Kidney epithelial cell (primary cell): ENCODE measurements at places on chromosomes 6 and 20.

GRCh38 chr6:100338090-100338489 lies 126.6 kb downstream of the SIM1 start:
- DNase-seq = no peak

DNA sequence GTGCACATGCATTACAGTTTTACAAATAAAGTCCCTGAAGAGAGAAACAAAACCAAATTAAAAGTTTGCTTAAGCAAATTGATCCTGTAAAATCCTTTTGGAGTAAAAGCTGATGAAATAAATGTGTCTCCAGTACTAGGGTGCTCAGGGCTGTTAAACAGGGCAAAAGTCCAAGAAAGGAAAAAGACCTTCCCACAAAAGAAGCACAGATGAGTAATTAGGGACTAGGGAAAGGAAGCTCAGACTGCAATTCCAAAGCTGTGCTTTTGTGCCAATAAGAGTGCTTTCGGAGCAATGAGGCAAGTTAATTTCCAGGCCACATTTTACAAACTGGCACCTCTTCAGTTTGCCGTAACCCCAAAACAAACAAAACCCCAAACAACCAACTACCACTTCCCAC lies 10.4 kb upstream of the RNF182 start:
- DNase-seq = no peak

- no peak for DNase-seq
These were observed 78.8 kb downstream of the VEGFA start for GRCh38 chr6:43848671-43849391.

GRCh38 chr20:62791301-62792181 lies 4.7 kb upstream of the MRGBP start:
- no peak for DNase-seq

- no peak for DNase-seq
These were observed 375.8 kb downstream of the QKI start for GRCh38 chr6:163790266-163790840.

DNA sequence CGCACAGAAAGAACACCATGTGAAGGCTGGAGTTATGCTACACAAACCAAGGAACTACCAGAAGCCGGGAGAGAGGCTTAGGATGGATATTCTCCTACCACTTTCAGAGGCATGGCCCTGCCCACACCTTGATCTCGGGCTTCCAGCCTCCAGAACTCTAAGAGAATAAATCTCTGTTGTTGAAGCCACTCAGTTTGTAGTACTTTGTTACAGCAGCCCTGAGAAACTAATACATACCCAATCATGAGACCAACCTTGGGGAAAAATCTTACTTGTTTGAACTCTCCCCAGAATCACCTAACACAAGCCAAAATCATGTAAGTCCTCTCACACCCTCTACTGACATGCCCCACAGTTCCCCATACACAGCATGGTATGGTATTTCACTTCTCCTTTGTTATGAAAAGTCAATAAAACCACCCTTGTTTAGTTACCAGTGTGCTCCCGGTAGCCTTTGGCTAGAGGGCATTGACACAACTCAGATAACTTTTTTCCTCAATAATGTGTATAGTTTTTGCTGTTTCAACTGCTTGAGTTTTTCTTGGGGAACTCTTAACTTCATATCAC lies 40.7 kb upstream of the SLC2A12 start:
- DNase-seq = no peak

GRCh38 chr6:46279874-46280273 lies 109.1 kb upstream of the ENPP5 start:
- DNase-seq = no peak

DNA sequence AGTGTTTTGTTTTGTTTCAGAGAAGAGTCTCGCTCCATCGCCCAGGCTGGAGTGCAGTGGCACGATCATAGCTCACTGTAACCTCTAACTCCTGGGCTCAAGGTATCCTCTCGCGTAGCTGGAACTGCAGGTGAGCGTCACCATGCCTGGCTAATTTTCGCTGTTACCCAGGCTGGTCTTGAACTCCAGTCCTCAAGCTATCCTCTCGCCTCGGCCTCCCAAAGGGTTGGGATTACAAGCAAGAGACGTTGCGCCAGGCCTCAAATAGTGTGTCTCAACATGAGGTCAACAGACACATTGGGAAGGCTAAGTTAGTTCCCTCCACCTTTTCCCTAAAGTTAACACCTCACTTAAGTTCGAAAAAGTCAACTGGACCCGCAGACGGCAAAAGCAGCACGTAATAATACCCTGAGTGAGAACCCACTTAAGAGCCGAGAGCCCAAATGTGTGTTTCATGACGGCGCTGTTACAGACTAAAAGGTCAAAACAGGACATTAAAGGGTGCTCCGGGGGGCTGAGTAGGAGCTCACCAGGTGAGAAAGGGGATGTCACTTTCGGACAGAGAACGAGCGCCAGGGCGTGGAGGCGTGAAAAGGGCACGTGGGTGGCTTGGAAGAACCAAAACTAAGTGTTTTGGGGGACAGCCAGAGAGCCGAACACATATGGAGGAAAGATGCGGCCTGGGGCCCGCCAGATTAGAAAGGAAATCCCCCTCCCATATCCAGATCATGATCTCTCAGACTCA lies 499 bp downstream of the TTI1 start:
- DNase-seq = no peak

- DNase-seq = peak; percentile 86
These were observed 127.4 kb downstream of the C6orf118 start for GRCh38 chr6:165181951-165182414.

DNA sequence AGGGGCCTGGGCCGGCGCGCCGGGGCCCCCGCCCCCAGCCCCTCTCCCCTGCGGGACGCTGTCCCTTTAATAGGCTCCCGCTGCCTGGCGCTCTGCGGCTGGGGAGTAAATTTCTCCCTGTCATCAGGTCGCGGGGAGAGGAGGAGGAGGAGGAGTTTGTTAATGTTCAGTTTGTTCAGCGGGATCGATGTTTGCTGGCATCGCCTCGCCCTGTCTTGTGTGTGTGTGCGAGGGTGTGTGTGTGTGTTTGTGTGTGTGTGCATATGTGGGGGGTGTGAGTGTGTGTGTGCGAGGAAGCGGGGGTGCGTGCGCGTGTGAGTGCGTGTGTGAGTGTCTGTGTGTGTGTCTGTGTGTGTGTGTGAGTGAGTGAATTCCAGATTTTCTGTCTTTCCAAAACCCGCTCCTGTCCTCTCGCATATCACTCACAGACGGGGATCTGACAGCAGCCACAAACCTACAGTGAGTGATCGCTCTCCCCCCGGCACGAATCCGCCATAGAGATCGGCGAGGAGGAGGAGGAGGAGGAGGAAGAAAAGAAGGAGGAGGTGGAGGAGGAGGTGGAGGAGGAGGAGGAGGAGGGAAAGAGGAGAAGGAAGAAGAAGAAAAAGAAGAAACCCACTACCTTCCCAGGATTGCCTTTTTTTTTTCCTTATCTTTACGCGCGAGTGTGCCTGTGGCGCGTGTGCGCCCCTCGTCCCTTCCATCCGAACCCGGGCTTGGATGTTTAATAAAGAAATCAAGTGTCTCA lies at the start of gene TSHZ2:
TSS of gene TSHZ2 (plus strand) at position 169 of the 748 bp plus-strand sequence. CDS start 936 bp downstream, outside the sequence.
- DNase-seq = no peak

GRCh38 chr6:24296944-24297343 lies 60.9 kb downstream of the DCDC2 start:
- no peak for DNase-seq

GRCh38 chr6:43174263-43175112 lies 3.4 kb downstream of the SRF start:
- peak; percentile 99 for DNase-seq

DNA sequence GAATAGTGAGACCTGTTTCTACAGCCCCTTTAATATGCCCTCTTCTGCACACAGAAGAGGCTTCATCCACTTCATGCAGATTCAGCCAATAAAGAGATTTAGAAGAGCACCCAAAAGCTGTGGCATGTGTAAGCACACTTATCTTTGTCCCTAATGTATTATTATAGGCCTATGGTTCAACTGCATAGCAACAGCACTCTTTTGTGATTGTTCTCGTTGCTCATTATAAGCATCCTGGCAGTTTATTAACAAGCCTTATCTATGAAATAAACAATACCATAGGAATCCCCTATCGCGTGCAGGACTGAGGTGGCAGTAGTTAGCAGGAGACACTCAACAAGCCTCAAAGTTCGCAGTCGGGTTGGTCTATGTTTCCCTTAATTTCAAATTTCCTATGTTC lies 138.5 kb upstream of the BEND6 start:
- no peak for DNase-seq

DNA sequence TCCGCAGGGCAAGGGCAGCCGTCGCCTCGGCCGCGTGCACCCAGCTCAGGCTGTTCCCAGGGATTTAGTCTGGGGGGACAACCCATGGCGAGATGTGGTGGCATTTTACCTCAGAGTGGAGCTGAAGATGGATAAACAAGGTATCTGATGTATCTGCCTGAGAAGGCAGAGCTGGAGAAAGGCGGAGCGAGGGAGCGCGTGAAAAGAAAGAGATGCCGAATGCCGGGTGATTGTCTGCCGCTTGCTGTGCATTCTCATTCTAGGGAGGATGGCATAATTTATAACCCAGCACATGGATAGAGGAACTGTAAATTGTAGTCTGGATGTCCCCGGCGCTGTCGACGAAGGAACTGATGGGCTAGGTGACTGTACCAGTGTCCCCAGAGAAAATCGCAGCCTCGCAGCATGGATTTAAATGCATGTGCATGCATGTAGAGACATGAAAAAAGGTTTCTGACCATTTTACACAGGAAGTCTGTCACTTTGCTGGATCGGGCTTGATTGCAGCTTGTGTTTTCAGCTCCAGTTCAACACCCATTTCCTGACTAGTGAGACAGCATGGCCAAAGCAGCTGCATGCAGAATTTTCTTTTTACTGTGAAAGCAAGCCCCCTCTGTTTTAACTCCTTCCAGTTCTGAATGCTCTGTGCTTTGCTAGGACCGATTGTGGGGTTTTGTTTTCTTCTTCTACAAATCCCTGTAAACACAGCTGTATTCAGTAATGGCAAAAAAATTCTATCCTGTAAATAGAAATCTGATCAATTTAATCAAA lies 149.7 kb downstream of the PRL start:
- no peak for DNase-seq

DNA sequence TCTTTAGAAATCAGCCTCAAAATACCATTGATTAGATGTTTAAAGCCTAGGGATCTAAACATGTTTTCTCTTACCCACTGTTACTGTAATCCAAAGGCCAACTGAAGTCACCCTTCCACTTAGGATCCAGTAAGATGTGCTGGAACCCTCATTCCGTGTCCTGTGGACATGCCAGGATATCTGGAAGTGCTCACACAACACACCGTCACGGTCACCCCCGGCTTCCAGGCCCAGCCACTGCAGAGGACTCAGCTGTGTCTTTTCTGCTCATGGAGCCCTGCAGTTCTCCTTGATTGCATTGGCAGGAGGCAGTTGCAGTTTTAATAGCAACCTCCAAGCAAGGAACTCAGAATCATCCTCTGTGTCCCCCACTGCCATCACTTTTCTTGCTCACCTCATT lies 93.3 kb downstream of the CAP2 start:
- DNase-seq = no peak

DNA sequence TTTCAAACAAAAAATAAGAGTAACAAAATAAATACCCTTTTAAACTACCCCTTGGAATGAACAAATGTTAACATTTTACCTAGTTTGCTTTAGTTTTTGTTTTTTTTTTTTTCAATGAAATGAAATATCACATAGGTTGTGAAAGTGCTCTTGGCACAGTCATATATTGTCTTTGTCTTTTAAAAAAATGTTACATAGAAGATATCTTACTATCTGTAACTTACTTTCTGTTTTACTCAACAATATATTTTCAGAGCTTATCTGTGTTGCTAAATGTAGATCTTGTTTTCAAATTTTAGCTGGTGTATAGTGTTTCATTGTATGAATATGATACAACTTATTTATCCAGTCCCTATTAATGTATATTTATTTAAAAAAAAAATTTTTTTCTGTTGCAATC lies 8.6 kb downstream of the CEP57L1 start:
- no peak for DNase-seq

DNA sequence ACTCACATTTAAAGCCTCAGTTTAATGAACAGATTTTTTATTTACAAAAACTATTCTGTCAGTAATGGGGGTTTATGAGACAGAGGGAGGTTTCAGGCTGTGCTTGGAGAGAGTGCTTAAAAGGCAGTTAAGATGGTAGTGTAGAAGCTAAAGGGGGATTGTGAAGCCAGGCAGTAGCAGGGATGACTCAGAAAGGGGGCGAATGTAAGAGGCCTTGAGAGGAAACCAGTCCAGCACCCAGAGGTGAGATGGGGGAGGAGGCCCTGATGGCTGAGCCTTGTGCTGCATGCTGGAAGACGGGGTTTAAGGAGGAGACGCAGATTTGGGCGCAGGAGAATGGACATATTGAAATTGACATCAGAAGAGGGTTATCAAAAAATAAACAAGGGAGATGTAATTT lies 6.6 kb upstream of the SERPINB9 start:
- no peak for DNase-seq

DNA sequence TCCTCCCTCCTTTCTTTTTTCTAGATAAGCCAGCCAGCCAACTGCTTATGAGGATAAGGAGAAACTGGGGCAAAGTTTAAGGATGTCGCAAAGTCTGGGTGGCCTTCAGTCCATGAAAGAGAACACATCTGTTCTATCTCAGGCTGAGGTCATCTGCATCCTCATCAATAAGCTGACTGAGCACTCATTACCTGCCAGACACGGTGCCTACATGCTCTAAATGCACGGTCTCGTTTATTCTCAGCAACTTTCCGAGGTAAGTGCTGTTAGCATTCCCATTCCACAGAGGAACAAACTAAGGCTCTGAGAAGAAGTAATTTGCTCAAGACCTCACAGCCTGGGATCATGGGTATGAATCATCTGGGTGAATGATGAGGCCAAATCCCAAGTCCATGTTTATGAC lies 133.1 kb downstream of the BCAS1 start:
- no peak for DNase-seq

DNA sequence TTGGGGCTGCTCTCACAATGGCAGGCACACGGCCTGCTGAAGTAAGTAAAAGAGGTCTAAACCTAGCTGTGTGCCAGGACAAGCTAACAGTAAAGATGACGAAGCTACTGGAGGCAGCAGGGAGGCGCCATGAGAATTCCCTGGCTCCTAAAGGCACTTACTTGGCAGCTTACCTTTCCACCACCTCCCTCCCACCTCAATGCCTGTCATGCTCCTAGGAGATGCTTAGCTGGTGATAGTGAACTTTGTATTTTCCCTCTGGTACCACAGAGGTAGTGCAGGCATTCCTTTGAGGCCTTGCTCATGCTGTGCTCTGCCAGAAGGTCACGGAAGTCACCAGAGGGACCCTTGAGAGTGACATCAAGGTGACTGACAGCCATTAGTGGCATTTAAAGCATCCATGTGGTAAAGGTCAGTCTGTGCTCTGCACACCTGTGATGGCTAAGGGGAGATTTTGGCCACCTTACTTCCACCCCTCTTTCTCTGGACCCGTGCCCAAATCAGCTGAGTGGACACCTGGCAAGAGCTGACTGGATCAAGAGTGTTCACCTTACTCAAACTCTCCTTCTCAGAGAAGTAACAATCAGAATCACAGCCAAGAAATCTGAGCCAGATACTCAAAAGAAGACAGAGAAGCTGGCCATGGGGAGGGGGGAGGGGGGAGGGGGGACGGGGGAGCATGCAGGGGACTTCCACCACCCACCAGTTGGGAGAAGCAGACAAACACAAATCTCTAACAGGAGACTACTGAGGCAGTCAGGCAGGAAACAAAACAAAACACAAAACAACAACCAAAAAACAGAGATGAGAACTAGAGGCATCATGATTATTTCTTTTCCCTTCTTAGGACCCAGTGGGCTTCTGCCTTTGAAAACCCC lies 2.9 kb downstream of the FKBP1A start:
- no peak for DNase-seq
